ENCODE measurements at places on chromosomes 4 and X. TPM values are rescaled to one million over a fixed set of nuclear protein-coding genes. Genes with fewer than 3 reads are reported as not detected.

Gene TNIP3
- 0.75 TPM for total RNA-seq

Gene CITED1
- total RNA-seq, result not detected

Gene MSX1
- not detected for total RNA-seq

Gene ADH1A
- not detected for total RNA-seq

Gene MAGEA9B
- not detected for total RNA-seq
